ENCODE measurements at places on chromosomes 5 and 9.
A peak's percentile ranks its signal among the peaks of the same experiment; 100 is the strongest.

DNA sequence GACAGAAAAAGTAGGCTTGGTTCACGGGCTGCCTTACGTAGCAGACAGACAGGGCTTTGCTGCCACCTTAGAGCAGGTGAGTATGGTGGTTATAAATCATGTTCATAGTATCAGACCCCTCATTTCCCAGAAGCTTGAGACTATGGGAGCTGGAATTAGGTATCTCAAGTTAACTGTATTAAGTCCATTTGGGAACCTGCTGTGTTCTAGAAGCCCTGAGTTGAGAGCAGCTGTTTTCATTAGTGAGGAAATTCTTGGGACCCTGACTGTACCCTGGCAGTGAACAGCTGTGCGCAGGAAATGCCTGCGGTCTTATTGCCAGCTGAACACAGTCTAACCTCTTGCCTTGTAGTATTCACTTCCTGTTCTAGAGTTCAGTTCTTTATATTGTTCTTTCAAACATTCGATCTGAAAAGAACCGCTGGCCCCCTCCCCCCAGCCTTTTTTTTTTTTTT lies 29.8 kb downstream of the UGCG start:
- DNase-seq = peak; percentile 50

DNA sequence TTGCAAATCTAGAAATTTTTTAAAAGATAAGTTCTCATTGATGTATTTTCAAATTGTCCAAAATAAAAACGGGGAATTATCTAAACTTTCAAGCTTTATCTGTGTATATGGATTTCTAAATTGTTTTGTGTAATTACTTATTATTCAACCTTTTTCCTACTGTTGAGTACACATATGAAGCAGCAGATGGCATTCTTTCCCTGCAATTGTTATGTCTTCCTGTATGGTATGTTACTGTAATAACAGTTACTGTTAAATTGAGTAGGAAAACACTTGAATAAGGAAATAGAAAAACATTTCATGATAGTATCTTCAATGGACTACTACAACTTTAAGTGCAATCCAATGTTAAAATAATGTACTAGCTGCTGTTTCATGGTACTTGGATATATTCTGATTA lies 124.8 kb downstream of the RANBP17 start:
- DNase-seq = no peak

DNA sequence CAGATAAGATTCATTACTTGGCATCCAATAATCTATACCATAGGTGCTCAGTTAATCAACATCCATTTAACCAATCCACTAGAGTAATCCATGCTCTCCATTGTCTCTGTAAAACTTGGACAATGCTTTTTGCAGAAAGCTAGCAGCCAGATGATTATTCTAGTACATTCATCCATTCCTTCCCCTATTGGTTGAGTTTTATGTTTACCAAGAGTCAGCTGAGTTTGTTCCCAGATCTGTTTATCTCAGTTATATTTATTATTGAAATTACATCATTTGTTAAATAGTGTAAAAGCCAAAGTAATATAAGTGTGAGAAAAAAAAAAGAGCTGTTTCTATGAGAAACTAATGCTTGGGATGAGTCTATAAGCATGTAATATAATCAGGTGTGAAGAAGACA lies 63.3 kb upstream of the TMC1 start:
- no peak for DNase-seq

DNA sequence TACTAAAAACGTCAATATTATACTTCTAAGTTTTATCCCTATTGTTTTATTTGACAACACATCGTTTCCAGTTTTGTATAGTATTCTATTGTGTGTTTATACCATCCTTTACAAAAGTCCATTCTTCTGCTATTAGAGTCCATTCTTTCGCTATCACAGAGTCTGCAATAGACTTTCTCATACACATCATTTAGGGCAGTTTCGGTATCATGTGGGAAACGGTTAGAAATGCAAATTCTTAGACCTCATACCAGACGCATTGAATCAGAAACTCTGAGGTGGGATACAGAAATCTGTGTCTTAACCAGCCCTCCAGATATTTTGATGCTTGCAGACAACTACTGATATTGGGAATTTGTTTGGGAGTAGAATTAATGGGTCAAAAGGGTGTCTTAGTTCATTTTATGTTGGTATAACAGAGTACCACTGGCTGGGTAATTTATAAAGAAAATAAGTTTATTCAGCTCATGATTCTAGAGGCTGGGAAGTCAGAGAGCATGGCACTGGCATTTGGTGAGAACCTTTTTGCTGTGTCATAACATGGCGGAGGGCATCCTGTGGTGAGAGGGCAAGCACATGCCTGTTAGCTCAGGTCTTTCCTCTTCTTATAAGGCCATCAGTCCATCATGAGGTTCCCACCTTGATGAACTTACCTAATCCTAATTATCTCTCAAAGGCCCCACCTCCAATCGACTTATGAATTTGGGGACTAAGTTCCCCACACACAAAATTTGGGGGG lies 21.1 kb downstream of the CARTPT start:
- no peak for DNase-seq
